ENCODE measurements at places on chromosomes 11 and 22.

DNA sequence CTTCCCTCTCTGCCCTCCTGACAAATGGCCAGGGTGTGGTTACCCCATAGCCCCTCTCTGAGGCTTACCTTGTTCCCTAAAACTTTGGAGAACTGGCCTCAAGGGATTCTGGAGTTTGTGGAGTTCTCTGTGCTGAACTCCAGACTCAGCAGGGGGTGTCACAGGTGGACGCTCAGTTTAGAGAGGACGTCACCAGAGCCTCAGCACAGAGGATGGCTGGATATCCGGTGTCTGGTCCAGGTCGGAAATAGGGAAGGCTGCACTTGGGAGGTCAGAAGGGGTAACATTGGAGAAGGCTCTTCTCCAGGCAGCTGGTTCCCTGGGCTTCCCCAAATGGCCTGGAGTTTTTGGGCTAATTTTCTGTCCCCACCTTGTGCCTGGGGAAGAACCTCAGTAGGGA is 64.2 kb downstream of the ADAMTS15 start:
- no peak for DNase-seq

DNA sequence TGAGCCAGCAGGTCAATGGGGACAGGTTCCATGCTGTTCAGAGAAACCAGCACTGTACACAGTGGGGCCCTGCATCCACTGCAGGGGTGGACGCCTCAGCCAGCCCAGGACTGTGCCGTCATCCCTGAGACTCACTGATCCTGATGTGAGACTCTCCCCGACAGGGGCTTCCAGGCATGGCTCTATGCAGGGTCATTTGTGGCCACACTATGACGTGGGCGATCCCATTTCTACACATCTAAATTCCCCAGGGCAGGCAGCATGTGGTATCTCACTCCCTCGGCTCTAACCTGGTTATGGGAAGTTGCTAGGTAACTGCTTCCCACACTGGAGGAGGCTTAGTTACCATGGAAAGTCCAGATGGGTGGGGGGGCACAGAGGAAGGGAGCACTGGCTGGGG is 14.2 kb upstream of the FAM83F start:
- no peak for DNase-seq

- no peak for DNase-seq
Observed at GRCh38 chr22:35292786-35293185, 6.9 kb upstream of the TOM1 start.

- DNase-seq, result no peak
Observed at GRCh38 chr11:92894197-92894596, 75.3 kb upstream of the MTNR1B start.
